HFFc6 (cell line): ENCODE measurements at places on chromosomes 11 and 22.

- no peak for DNase-seq
Observed at GRCh38 chr11:19344661-19345518, 104.1 kb upstream of the E2F8 start.

GRCh38 chr11:2465202-2466068 lies 20.6 kb downstream of the KCNQ1 start:
- DNase-seq: no peak

DNA sequence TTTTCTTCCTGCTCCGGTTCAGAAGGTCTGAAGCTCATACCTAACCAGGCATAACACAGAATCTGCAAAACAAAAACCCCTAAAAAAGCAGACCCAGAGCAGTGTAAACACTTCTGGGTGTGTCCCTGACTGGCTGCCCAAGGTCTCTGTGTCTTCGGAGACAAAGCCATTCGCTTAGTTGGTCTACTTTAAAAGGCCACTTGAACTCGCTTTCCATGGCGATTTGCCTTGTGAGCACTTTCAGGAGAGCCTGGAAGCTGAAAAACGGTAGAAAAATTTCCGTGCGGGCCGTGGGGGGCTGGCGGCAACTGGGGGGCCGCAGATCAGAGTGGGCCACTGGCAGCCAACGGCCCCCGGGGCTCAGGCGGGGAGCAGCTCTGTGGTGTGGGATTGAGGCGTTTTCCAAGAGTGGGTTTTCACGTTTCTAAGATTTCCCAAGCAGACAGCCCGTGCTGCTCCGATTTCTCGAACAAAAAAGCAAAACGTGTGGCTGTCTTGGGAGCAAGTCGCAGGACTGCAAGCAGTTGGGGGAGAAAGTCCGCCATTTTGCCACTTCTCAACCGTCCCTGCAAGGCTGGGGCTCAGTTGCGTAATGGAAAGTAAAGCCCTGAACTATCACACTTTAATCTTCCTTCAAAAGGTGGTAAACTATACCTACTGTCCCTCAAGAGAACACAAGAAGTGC lies 661 bp upstream of the MALAT1 start:
- no peak for DNase-seq

- no peak for DNase-seq
Observed at GRCh38 chr11:20066783-20067156, 93.5 kb downstream of the DBX1 start.

- DNase-seq: no peak
Observed at GRCh38 chr11:36022882-36023281, 79.0 kb downstream of the LDLRAD3 start.

- DNase-seq: no peak
Observed at GRCh38 chr22:24427500-24428164, at the start of gene ADORA2A. ADORA2A (plus strand) TSS chr22:24427599; CDS start chr22:24433405, 5,806 bp downstream.

GRCh38 chr11:576811-577610 lies 741 bp downstream of the PHRF1 start:
- no peak for DNase-seq

- no peak for DNase-seq
Observed at GRCh38 chr22:48719978-48720661, 1107.6 kb downstream of the BRD1 start.

DNA sequence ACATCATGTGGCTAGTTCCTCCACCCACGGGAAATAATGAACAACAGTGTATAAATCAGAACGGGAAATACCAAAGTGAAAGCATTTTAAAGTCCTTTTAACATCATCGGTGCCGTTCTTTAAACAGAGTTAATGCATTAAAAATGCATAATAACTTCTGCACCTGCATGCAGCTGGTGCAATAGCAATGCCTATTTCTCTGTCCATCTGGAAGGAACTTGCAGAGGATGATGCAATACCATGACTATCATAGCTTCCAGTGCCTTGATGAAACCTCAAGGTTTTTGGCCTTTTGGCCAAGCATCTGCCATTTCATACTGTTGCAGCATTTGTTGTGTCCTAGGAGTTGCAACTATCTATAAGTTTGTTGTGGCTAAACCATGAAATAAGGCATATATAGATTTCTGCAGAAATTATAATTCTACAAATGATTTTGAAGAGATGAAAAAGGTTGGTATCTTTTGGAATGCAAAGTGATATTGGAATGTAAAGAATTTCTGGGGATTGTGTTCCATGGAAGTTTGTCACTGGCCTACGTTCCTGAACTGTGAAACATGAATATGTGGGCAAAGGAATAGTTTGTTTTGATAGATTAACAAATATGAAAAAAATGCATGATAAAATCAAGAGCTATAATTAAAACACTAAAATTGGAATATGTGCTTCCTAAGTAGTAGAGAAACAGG lies 9.8 kb upstream of the EIF3F start:
- DNase-seq: peak; percentile 87

DNA sequence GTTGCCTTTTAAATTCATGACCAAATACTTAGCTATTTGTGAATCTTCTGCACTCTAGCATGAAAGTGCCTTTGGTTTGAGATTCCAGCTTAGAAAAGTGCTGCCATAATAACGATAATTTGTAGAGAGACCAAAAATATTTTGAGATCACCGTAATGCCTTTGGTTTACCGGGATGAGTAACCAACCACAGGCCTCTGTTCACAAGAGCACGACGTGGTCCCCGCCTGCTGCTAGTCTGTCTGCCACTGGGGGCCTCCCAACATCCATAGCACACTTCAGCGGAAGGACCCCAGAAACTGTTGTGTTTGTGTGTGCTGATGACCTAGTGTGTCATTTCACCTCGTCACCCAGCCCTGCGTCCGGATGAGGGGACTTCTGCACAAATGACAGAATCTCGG lies 67.0 kb upstream of the RASSF10 start:
- DNase-seq: no peak

DNA sequence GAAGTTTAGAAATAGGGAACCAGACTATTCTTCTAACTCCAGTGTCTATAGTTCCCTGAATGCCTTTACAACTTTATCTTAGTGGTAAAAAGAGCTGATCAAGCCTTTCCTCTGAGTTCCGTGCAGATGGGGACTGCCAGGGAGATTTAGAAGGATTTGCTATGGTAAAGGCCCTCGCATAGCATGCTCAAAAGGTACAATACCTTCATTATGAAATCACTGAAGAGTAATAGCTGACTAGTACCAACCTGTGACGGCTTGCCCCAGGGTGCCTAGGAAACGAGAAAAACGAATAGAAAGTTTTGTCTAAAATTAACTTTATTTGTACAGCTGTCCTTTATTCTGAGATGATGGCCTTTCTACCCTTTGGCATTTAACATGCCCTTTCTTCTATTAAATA lies 150.1 kb upstream of the ARHGAP42 start:
- no peak for DNase-seq

DNA sequence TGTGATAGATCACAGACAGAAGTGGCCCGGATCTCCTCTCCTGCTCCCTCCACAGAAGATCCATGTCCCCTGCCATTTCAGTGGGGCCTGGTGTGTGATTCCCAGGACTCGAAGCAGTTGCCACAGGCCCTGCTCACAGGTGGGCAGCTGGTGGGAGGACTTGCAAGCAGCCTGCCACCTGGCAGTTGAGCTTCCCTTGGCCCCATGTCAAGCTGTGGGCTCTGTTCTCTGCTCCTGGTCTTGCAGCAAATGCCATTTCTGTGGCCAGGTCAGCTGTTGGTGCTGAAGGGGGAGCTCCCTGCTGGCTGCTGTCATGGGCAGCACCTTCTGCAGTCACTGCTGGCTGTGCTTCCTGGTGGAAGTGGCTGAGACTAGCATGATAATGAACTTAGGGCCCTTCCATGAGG lies 59.1 kb upstream of the SLC22A12 start:
- DNase-seq: no peak

- DNase-seq: no peak
Observed at GRCh38 chr11:12798609-12799011, 124.4 kb downstream of the TEAD1 start.

GRCh38 chr11:17514476-17514875 lies 29.7 kb downstream of the USH1C start:
- DNase-seq: no peak

DNA sequence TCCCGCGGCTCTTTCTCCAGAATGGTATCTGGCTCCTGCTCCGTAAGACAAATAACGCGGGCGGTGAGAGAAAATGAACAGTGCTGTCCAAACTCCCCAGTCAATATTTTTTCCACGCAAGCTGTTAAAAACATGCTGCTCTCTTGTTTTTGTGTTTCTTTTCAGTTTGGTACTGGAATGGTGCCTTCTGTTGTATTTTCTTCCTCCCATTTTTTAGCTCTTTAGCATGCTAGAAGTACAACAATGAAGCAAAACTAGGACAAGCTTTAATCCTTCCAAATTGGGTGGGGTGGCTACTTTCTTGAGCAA lies 599 bp upstream of the PPP2R1B start:
- DNase-seq: no peak

DNA sequence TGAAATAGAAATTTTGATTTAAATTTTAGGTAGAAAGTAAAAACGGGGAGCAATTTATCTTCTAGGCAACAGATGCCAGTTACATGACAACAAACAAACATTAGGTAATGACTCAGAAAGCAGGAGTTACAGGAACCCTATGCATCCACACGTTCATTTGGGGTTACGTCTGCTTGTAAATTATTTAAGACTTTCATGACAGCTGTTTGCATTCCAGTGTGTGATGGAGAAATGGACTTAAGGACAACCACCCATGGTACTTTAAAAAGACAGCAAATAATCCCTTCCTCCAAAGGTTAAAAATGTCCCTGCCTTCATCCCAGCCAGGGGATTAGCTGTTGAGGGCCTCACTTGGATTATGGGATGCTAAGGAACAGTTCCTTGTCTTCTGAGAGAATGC lies 11.8 kb downstream of the E2F8 start:
- no peak for DNase-seq

- no peak for DNase-seq
Observed at GRCh38 chr11:133966921-133967598, 10.3 kb upstream of the IGSF9B start.

- DNase-seq: no peak
Observed at GRCh38 chr11:95461858-95462257, 230.9 kb upstream of the SESN3 start.

GRCh38 chr11:27456795-27457329 lies 15.7 kb downstream of the LGR4 start:
- no peak for DNase-seq

DNA sequence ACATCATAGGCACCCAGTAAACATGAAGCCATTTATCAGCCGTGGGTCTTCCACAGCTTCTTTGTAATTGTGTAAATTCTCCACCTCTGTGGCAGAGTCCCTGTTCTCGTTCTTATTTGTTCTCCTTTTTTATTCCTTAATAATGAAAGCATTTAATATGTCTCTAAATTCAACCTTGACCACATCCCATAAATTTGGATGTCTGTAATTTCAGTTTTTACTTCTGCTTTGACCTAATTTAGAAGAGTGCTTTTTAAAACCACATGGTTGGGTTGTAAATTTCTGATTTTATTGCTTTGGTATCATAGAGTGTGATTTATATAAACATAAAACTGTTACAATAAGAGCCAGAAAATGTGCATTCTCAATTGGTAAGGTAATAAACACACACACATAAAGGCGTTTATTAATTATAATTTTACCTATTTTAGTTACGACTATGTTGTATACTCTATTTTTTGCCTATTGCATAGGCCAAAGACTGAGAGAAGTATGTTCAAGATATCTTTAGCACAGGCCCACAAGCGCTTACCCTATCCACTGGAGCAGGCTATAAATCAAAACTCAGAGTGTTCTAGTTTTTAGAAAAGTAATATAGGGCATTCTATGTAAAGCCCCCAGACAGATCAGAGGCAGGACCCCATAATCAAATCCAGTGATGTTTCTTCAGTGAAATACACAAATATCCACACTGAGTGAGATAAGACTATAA lies 58.0 kb upstream of the CCND1 start:
- DNase-seq: no peak

- DNase-seq: no peak
Observed at GRCh38 chr11:74397501-74398243, 561 bp downstream of the PGM2L1 start.

GRCh38 chr11:88208745-88209144 lies 33.5 kb upstream of the RAB38 start:
- DNase-seq: no peak

DNA sequence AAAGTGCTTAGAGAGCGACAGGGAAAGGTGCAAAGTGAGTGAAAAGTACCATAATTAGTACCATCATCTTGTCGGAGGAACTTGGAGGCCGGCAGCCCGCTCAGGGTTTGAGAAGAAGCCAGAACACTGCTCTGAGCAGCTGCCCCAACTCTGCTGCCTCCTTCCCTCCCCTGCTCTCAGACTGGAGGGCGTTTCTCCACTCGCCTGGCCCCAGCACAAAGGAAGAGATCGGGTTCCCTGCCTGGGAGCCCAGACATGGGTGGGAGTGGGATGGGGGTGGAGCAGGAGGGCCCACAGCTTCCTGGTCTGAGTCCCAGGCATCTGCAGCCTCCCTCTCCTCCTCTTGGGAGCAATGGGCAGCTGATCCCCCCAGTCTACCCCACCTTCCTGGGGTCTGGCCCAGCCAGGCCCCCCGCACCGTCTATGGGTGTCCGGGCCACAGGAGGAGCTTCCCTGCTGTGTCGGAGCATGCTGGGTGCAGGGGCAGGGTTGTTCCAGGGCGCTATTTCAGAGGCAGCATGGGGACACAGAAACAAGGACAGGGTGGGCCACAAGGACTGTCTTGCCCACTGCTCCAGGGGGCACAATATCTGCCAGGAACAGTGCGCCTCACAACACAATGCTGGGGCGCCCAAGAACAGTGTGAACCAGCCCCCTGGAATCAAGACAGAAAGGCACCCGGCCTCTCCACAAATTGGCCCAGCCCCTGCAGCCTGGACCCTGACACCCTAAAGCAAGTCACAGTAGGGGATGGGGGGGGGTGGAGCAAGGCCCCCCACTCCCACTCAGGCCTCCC lies 4.8 kb downstream of the LIF start:
- no peak for DNase-seq

DNA sequence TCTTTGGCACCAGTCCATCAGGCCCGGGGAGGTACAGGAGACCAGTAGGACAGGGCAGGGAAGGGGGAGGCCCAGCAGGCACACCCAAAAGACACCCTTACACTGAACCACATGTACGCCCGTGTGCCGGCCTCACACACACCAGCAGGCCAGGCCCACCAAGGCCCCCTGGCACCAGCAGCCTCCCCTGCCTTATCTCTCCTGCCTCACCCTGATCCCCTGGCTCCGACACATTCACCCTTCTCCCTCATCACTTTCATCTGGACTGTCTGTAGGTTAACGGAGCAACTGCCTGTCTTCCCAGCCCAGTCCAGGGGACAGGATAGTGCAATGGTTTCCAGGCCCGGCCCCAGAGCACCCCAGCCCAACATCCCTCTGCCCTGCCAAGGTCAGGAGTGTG lies 4.9 kb downstream of the CDKN1C start:
- no peak for DNase-seq

GRCh38 chr11:28566339-28567089 lies 458.3 kb downstream of the METTL15 start:
- peak; percentile 95 for DNase-seq

DNA sequence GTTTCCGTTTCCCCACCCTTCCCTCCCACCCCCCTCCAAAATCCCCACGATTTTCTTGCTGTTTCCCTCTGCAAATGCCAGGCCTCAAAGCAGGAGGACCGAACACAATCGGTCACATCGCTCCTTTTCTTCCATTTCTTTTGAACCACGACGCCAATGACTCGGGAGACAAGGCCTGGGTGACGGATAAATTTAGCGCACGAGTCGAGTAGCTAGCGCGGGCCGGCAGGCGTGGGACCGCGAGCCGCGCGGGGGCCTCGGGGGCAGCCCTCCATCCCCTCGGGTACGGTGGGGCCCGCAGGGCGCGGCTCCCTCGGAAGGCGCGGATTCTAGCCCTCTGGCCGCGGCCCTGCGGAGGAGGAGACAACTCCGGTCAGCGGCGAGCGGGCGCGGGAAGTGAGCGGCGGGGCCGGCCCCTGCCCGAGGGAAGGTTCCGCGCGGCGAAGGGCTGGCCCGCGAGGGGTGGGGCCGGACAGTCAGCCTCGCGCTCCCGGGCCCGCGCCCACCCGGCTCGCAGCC lies 414 bp downstream of the JOSD1 start:
- peak; percentile 21 for DNase-seq
